ENCODE measurements at places on chromosomes 12 and 14.

DNA sequence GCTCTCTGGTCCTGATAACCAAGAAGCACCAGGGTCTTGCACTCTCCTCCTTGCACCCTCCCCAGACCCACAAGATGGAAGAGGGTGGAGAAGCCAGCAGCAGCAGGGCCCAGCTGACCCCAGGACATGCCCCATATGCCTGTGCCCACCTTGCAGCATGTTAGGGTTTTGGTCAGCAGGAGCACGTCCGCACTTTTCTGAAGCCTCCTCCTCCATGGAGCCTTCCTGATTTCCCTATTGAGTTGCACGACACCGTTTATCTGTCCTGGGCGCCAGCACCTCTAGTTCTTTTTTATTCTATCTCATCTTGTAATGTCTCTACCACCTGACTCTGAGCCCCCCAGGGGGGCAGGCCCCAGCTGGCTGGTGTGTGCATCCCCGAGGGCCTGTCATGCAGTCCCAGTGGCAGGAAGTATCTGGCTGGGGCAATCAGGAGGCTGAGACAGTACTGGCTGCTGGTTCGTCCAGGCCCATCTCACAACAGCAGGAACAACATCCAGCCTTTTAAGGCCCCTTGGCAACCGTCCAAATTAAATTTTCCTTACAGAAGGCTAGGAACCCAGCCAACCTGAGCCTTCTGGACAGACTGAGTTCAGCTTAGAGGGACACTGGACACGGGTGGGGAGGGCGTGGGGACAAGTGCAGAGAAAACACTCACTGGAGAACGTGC lies 39.6 kb downstream of the CCDC85C start:
- DNase-seq: no peak

GRCh38 chr12:70609203-70609602 lies 28.0 kb downstream of the PTPRB start:
- no peak for DNase-seq

GRCh38 chr12:102407776-102408486 lies 72.4 kb downstream of the IGF1 start:
- no peak for DNase-seq

- DNase-seq: peak; percentile 30
Measured at GRCh38 chr14:76908834-76909233, 82.6 kb downstream of the LRRC74A start.

GRCh38 chr12:57821474-57822214 lies 3.1 kb upstream of the AVIL start:
- no peak for DNase-seq

DNA sequence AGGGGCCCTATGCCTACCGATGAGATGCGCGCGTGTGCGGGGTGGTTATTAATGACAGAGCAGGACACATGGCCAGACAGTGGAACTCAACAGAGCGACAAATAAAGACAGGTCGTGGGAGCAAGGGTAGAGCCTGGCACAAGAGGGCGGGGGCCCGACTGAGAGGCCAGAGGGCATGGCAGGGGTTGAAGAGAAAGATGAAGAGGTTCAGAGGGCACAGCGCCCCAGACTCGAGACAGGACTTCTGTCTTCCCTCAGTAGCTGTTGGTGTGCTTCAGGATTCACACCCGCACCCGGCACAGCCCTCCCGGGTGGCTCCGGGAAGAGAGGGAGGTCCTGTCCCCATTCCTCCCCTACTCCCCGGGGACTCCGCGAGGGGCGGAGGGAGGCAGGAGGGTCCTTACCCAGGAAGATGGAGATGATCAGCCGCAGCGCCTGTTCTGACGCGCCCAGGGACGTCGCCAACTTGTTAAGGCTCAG lies 366 bp downstream of the LPCAT3 start:
- no peak for DNase-seq

- no peak for DNase-seq
Measured at GRCh38 chr12:101779626-101780025, 40.4 kb upstream of the SYCP3 start.
